Adipocyte (in vitro differentiated cells): ENCODE measurements at places on chromosomes 7 and 10.

GRCh38 chr7:155358066-155358947 is 60.6 kb downstream of the INSIG1 start:
- DNase-seq: no peak

GRCh38 chr10:73601486-73601921 is 10.4 kb upstream of the USP54 start:
- DNase-seq: no peak

GRCh38 chr7:2500701-2501100 is 18.9 kb upstream of the LFNG start:
- no peak for DNase-seq

- no peak for DNase-seq
Measured at GRCh38 chr10:34426041-34426440, 389.1 kb downstream of the PARD3 start.

GRCh38 chr7:1377111-1377909 is 82.0 kb downstream of the MICALL2 start:
- no peak for DNase-seq

DNA sequence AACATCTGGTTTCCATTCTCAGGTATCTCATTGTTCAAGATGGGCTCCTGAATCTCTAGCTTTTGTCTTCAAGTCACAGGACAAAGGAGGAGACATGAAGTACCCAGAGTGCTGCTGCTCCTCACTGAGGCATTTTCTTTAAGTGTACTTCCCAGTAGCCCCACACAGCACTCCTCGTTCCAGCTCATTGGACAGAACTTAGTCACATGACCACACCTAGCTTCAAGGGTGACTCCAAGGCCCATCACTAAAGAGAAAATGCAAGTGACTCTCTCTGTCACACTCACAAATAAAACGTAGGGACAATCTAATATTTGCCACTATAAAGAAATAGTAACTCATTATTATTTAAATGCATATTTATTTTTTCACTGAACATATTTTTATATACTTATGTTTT is 58.3 kb upstream of the NEUROD6 start:
- no peak for DNase-seq

DNA sequence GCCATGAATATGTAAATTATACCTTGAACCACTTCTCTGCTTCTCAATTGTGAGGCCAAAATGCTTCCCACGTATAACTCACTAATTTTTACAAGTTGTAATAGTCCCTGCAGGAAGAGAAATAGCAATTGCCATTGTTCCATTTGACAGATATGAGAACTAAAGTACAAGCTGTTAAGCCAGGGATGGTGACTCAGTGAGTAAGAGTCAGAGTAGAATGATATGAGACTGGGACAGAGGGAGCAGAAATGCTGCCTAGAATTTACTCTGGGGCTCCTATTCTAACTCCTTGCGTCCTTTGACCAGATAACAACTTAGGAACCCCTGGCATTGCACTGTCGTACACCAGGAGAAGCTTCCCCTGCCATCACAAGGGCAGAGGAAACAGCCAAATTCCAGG is 45.1 kb upstream of the SEPTIN7 start:
- DNase-seq: no peak

- peak; percentile 80 for DNase-seq
Measured at GRCh38 chr10:50326757-50327701, 75.7 kb upstream of the ASAH2 start.

DNA sequence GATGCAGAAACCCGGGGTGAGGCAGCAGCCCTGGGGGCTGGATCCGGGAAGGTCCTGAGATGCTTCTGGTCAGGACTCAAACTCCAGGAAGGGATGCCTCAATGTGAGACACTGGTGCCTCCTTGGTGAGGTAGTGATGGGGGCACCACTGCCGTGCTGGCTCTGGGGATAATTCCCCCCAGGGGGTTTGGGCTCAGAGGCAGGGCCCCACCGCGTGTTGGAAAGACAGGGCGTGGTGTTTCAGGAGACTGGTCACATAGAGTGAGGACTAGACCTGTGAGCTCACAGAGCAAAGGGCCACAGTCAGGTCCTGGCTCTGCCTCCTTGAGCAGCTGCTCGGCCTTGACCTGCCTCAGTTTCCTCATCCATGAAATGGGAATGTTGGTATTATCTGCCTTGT is 361.9 kb downstream of the GLRX3 start:
- DNase-seq: no peak

DNA sequence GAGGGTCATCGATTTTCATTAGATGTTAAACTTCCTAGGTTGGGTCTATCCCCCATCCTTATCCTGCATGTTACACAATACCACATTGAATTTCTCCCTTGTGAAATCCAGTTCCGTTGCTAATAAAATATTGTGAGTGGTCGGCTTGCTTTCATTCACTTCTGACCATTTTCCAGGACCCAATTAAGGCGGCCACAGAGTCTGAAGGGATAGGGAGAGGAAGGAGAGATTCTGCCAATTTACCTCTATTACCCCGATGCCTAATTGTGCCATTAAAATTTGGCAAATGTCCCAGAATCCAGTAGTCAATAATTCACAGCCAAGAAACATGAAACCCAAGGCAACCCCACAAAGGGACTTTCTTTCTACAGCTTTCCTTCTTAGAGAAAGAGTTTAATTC is 129.9 kb downstream of the IPMK start:
- DNase-seq: no peak

DNA sequence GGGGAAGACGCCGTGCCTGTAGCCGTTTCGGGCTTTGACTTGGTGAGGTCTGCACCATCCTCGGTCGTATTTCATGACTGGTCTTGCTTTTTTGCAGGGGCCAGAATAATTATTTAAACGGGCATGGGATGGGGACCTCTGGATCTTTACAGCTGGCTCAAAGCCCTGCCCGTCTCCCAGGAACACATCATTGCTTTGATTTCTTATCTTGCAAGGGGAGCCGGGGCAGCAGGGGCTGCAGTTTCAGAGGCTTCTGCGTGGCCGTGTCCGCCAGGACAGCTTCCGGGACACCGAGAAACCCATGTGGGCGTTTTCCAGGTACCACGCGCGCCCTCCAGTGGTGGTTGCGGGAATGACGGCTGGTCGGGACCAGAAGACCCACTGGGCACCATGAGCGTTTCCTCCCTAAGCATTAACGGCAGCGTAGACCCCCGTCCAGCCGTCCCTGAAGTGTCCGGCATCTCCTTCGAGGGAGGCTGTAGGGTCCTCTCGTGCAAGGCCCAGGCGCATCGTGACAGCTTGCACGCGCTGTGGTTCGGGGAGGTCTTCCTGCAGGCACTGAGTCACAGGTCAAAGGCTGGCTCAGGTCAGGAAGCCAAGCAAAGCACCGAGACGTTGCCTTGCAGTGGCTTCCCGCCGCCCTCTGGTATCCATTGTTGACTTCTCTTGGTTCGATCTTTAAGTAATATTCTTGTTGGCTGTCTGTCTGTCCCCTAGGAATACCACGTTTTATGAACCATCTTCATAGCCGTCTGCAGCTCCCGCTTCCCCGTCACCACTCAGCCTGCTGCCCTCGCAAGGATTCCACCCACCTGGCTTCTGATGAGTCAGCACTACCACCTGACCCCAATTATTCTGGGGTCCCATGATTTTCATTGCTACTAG is 16.2 kb upstream of the ZFAND2A start:
- peak; percentile 90 for DNase-seq

DNA sequence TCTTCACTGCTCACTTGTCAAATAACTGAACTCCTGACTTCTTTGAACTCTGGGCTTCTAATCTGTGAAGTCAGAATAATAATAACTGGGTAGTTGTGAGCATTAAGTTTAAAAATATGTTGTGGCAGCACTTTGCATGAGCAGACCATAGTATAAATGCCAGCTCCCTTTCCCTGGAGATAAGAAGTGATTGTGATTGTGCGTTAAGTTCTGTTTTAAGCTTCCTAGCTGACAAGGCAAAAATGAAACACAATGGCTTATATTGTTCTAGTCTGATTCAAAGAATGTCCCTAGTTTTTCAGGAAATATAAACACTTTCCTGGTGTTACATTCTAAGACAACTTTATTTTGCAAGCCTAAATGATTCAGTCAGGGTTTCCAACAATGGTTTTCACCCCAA is 61.8 kb downstream of the PTPRE start:
- DNase-seq: no peak

- DNase-seq: no peak
Measured at GRCh38 chr10:57145548-57145947, 784.5 kb upstream of the ZWINT start.

- DNase-seq: no peak
Measured at GRCh38 chr7:101166909-101167644, 1.7 kb upstream of the VGF start.

GRCh38 chr10:29646960-29647461 is 12.2 kb upstream of the SVIL start:
- peak; percentile 87 for DNase-seq

- DNase-seq: no peak
Measured at GRCh38 chr7:997404-998395, 14.7 kb downstream of the CYP2W1 start.

DNA sequence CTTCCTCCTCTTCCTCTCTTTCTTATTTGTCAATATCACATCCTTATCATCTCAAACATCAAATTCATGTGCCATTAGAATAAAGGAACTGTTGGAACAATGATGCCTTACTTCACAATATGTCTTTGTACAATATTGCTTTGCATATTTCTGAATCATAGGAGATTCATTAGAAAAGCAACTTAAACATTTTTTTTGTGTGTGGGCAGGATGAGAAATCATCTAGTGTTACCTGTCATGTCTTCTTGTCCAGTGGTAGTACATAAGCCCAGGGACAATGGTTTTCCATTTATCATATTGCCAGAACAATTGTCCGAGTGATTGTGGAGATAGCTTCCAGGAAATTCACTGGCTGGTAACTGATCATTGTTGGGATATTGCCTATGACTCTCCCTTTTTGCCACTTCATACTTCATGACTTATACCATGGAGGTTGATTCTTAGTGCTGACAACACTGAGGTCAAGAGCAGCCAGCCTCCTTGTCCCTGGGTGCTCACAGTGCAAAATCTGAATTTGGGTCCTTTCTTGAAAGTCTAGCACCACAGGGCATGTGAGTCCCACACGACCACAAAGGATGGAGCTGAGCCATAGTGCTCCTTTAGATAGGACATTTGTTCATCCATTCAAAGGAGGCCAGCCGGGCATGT is 215.0 kb downstream of the MDFIC start:
- no peak for DNase-seq

- DNase-seq: peak; percentile 49
Measured at GRCh38 chr7:127819975-127820731, 168.2 kb downstream of the SND1 start.

DNA sequence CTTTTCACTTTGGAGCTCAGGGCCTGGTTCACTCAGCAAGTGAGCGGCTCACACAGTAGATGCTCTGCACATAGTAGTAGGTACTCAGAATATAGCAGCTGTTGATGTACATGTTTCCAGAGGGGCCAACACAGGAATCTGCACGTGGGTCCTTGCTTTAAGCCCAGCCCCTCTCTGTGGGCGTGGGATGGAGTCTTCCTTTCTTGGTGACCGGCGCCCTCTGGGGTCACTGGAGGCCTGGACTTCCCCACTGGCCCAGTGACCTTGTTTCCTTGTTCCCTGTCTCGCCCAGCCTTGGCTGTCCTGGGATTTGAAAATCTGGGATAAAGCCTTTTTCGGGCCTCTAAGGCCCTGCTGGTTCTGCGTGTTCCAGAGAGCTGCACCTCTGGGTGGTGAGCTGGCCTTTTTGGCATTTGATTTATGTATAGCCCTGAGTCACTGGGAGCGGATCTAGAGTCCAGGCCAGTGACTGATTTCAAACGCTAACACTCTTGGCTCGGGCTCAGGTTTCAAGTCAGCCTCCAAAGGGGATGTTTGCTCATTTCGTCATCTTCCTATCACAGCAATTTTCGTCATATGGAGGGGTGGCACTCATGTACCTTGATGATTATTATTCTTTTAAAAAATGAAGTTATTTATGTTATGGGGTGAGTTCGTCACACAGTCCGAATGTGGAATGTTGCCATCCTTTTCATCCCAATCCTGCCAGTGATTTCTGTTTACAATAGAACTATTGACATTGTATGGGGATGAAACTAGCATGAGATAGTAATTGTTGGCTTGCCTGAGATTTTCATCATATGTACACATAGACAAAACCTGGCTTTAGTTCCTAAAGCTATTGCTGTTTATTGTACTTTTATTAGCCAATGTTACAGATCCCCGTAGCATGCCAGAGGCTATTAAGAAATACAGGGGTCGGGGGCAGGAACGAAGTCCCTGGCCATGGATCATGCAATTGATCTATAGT is 65.5 kb downstream of the CUX1 start:
- peak; percentile 99 for DNase-seq

DNA sequence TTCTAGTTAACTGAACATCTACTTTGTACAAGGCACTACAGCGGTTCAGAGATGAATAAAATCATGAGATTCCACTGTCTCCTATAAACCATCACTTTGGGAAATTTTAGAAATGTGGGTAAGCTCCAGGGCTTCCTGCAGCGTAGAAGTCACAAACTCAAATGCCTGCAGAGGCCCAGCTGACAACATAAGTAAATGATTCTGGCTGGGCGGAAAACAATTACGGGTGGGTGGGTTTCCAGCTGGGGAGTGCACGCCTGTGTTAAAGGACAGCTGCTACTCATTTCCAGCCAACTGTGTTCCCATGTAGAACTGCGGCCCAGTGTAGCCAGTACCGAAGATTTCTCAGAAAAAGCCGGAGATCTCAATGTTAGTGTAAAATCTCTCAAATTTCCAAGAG is 69.5 kb upstream of the ATRNL1 start:
- no peak for DNase-seq

- DNase-seq: no peak
Measured at GRCh38 chr7:87146740-87147386, 5.4 kb upstream of the DMTF1 start.

GRCh38 chr10:97731346-97732051 is 5.4 kb upstream of the ZFYVE27 start:
- DNase-seq: peak; percentile 93

GRCh38 chr7:82617156-82617555 is 173.6 kb upstream of the CACNA2D1 start:
- no peak for DNase-seq

- DNase-seq: peak; percentile 34
Measured at GRCh38 chr7:102985176-102985783, 72.5 kb downstream of the LRRC17 start.

DNA sequence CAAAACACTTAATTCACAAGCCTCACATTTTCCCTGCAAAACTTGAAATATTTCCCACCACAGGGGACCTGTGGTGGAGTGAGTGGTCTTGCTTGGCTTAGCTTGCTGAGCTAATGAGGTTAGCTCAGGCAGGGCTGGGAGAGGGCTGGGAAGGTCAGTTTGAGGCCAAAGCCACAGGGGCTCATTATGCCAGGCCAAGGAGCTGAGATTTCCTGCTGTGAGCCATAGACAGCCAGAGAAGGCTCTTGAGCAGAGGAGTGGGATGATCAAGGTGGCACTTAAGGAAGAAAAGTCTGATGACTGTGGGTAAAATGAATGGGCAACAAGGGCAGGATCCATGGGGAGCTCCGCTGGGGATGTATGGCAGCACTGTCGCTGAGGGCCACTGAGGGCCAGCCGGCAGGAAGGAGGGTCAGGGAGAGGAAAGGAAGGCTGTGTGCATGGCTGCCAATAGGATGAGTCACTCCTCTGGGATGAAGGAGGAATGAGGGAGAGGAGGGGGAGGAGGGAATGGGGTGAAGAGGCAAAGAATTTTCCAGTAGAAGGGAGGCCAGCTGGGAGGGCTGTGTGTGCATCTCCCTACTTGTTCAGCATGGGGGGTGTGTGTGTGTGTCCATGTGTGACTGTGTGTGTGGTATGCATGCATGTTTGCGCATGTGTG is 18.7 kb upstream of the ZNF488 start:
- DNase-seq: peak; percentile 86

- no peak for DNase-seq
Measured at GRCh38 chr7:131543298-131543697, 13.1 kb downstream of the PODXL start.

- DNase-seq: no peak
Measured at GRCh38 chr10:104069613-104070012, 16.1 kb downstream of the COL17A1 start.

- no peak for DNase-seq
Measured at GRCh38 chr10:78539247-78539766, 505.6 kb downstream of the RPS24 start.
